ENCODE measurements at places on chromosomes 5 and 9.

DNA sequence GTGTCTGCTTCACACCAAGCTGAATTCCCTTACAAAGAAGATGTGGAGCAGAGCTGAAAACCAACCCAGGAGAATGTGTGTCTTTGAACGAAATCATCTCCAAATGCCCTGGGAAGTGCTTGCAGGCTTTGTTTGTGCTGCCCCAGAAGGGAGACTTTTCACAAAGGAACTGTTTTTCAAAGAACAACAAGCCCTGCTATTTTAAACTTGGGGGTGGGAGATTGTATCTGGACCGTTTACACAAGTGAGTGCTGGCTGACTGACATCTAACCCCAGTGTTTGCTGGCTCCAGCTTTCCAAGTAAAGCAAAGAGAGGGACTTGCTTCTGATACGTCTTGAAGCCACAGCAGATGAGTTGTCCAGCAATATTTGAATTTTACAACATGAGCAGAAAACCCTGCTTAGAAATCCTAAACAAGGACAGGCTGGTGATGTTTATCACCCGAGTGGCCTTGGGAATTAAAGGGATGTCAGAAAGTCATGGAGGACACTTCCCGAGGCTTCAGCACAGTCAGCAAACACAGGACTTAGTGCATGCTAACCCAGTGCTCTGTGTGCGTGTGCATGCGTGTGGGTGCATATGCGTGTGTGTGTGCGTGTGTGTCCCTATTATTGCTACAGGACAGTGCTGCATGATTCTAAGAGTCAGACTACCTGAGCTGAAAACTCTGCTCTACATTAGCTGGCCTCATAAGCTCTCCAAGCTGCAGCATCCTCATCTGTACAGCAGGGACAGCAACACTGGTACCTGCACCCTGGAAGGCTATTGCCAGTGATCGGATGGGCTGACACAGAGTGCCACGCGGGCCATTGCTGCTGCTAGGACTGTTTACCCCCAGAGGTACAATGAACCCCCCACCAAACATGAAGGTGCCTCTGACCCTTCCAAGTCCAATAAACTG lies 1.4 kb downstream of the ADAMTS12 start:
- no peak for DNase-seq

GRCh38 chr5:112793201-112793600 lies 55.5 kb downstream of the APC start:
- no peak for DNase-seq

DNA sequence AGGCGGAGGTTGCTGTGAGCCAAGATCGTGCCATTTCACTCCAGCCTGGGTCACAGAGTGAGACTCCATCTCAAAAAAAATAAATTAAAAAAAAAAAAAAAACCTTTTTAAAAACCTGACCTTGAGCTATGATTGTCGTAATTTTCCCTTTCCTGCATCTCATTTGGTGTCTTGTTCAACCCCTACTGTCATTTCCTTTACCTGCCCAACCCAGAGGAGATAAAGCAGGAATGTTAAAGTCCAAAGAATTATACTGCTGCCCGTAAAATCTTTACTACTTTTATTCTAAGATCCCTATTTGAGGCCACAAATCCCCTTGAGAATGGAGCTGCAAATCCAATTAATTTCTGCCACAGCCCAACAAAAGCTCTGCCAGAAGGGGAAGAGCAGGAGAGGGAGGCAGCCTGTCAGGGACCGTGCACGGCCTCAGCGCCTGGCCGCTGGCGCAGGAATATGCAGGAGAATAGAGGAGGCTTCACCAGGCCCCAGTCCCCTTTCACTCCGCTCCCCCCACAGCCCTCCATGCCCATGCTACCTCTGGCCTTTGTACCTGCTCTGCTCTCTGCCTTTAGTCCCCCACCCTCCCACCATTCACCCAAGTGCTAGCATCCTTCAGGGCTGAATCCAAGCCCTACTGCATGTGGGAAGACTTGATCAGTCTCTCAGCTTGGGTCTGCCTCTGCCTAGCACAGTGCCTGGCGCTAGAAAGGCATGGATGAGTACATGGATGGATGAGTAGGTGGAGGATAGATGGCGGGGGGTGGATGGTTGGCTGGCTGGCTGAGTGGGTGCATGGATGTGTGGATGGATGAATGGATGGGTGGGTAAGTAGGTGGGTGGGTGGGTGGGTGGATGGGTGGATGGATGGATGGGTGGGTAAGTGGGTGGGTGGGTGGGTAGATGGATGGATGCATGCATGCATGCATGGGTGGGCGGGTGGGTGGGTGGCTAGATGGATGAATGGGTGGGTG lies 99.8 kb upstream of the SARDH start:
- DNase-seq, result no peak

DNA sequence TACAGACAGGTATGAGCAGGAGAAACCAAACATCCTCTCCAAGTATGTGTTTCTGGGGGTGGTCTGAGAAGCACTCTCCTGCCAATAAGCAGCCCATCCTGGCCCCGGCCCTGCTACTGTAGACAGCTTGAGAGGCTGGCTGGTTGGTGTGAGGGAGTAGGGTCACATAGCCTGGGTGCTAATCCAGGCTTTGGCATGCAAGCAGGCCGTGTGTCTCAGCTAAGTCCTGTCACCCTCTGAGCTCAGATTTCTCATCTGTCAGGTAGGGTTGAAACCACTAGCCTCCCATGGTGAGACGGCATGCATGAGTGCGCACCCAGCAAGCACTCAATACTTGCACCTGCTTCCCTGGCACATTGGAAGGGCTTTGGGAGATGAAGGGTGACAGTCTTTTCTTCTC lies 49.8 kb upstream of the PHYKPL start:
- DNase-seq, result no peak

GRCh38 chr5:139658928-139659667 lies 10.9 kb downstream of the CXXC5 start:
- DNase-seq, result no peak

GRCh38 chr9:79617395-79617794 lies 45.6 kb downstream of the TLE4 start:
- no peak for DNase-seq

- DNase-seq, result peak; percentile 13
Measured at GRCh38 chr5:96080557-96080956, 118.9 kb upstream of the ELL2 start.
